GM19239 (cell line): ENCODE measurements at places on chromosomes 3 and 15.
A peak's percentile ranks its signal among the peaks of the same experiment; 100 is the strongest.

- no peak for DNase-seq
These were observed 594.4 kb downstream of the FOXP1 start for GRCh38 chr3:70989174-70989573.

- no peak for DNase-seq
These were observed 14.5 kb downstream of the H1-8 start for GRCh38 chr3:129557548-129557894.

DNA sequence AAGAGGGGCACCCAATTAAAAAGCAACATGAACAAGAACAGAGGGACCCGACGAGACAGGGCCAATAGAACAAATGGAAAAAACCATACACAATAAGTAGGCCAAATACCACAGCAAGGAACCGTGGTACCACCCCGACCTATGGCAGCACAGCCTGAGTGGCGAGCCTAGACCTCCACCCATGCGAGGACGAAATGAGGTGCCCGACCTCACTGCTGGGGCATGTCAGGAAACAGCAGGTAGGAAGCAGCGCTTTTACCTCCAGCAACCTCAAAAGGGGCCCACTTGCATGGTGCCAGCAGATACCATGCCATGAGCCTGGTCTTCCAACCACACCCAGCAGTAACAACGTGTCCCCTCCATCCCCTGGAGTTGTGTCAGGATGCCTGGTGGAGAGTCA, 77.9 kb downstream of the PCSK6 start:
- DNase-seq, result no peak

- DNase-seq, result no peak
These were observed 1183.6 kb downstream of the NSUN3 start for GRCh38 chr3:95246413-95246812.

DNA sequence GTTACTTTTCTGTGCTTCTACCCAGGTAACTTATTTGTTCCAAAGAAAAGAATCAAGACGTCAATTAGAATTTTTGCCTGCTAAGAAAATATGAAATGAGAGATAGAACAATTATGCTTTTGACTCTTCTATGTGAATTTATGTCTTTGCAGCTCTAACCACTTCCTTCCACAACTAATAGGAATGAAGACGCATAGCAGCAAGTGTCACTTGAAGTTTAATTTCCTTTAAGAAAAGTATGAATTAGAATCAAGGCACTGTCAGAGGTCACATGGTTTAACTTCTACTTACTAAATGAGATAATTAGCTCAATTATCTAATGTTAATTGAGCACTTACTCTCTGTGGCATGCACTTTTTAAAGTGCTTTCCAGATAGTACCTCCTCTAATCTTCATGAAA, 3.3 kb downstream of the WDR49 start:
- no peak for DNase-seq

GRCh38 chr3:19994796-19995195, 17.3 kb downstream of the PP2D1 start:
- no peak for DNase-seq

- peak; percentile 18 for DNase-seq
These were observed 26.7 kb upstream of the TMC3 start for GRCh38 chr15:81400640-81401236.

DNA sequence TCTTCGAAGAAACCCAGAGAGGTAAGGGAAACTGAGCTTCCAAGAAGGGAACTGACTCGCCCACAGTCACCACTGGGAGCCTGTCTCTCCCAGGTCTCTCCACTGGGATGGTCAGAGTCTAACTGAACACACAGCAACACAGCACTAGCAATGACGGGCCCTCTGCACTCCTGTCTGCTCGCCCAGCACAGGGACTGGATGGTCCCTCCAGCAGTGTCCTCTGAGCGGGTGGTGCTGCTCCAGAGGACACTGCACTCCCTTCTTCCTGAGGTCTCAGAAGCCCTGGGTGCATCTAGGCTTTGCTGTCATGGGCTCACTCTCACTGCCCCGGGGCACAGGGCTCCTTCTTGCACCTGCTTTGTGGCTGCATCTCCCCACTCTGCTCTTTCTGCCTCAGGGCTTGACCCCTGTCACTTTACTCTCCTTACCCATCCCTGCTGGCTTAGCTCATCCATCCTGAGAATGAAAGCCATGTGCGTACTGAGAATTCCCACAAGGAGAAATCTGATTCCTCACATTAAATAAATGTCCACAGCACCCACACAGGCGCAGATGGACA, 356.6 kb downstream of the GABRG3 start:
- DNase-seq, result no peak
